AG04450 (cell line): ENCODE measurements at places on chromosomes 2 and 18. TPM values are rescaled to one million over a fixed set of nuclear protein-coding genes. Genes with fewer than 3 reads are reported as not detected.

- DNase-seq: no peak
These were observed 58.4 kb upstream of the POMC start for GRCh38 chr2:25226827-25227226.

- no peak for DNase-seq
These were observed 2.5 kb upstream of the ICOS start for GRCh38 chr2:203934041-203934492.

GRCh38 chr18:36130039-36130831 is 536 bp downstream of the ELP2 start:
- no peak for DNase-seq

B3GNT7 gene
- 0.02 and 0.06 TPM in 2 replicates for polyA plus RNA-seq

KCNK3 gene
- 0.04 and 0.05 TPM in 2 replicates for polyA plus RNA-seq

TYW5 gene
- 5.2 and 6.7 TPM in 2 replicates for polyA plus RNA-seq

ZSWIM2 gene
- polyA plus RNA-seq: 0.10 TPM in 1 of 2 replicates, not detected in the other

CIDEA gene
- polyA plus RNA-seq: 0.17 TPM in 1 of 2 replicates, not detected in the other
